ENCODE measurements at places on chromosomes 12 and 14. TPM values are rescaled to one million over a fixed set of nuclear protein-coding genes. Genes with fewer than 3 reads are reported as not detected.

DNA sequence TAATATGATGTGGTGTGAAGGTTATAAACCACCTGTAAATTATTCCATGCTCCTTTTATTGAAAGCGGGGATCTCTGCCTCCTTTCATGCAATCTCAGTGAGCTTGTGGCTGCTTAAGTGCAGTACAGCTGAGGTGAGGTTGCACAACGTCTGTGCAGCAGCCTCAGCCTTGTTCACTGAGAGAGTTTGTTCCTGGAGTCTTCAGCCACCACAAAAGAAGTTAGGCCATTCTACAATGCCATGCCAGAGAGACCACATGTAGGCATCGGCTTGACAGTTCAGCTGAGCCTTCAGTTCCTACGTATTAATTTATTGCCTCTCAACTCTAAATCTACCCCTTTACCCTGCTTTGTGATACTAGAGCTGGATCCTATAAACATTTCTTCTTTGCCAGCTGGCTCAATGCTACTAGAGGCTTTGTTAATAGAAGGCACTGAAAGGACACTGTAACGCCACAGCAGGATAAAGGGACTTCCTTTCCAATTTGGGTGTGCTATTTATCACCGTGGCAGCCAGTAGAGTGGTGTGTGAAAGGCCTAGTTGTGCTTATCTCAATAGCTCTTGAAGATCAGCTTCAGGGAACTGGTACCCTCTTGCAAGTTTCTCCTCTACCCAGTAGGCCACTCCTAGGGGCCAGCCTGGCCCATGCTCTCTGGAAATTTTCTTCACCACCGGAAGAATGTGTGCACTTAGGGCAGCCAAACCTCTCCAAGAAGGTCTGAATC, 337.7 kb downstream of the IPO8 start:
- DNase-seq = no peak

DNA sequence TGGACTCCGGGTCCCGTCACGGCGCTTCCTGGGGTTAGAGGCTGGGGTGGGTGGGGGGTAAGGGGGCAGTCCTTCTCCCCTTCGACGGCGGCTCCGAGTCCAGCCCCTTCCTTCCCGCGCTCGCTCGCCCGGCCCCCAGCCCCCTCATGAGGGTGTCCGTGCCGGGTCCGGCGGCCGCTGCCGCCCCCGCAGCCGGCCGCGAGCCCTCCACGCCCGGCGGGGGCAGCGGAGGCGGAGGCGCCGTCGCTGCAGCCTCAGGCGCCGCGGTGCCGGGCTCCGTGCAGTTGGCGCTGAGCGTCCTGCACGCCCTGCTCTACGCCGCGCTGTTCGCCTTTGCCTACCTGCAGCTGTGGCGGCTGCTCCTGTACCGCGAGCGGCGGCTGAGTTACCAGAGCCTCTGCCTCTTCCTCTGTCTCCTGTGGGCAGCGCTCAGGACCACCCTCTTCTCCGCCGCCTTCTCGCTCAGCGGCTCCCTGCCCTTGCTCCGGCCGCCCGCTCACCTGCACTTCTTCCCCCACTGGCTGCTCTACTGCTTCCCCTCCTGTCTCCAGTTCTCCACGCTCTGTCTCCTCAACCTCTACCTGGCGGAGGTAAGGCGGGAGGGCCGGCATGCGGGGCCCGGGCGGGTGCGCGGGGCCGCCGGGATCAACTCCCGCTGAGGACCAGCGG, 500 bp downstream of the GPR137C start:
- DNase-seq = peak; percentile 34

- no peak for DNase-seq
Measured at GRCh38 chr12:52847335-52848102, 1.3 kb downstream of the KRT78 start.

DNA sequence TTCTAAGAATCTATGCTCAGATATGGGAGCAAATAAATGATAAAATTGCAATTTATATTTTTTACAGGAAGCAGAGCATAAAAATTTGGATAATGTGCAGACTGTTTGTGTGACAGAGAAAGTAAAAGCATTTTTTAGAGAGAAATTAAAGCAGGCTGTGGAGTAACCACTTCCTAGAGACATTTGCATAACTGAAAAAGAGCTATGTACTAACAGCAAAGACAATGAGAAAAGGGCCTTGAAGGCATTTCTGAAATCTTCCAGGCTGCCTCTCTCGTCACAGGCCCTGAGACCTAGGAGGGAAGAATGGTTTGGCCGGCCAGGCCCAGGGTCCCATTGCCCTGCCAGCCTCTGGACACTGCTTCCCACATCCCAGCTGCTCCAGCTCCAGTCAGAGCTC, 247.2 kb downstream of the ALX1 start:
- DNase-seq = no peak

DNA sequence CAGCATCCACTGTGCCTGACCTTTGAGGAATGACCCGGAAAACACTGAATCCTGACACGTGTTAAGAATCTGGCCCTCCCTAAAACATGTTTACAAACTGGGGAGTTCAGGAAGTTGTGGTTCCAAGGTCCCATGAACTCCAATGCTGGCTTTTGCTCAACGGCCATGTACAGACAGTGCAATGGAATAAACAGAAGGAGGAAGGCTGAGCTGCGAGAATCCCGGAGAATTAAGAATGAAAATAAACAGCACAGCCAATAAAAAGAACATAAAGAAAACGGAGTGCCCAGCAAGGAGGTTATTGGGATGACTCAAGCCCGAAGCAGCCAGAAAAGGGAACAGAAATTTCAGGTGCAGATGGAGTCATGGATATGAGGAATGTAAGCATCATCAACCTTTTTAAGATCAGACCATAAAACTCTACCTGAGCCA, 32.3 kb downstream of the BCL11B start:
- no peak for DNase-seq

- no peak for DNase-seq
Measured at GRCh38 chr12:12586879-12587675, 24.4 kb upstream of the DUSP16 start.

- DNase-seq = peak; percentile 29
Measured at GRCh38 chr14:98633380-98633779, 638.6 kb downstream of the BCL11B start.

- DNase-seq = no peak
Measured at GRCh38 chr12:60148109-60148508, 552.3 kb downstream of the SLC16A7 start.

GRCh38 chr14:105100910-105101309, 35.7 kb upstream of the GPR132 start:
- no peak for DNase-seq

- DNase-seq = no peak
Measured at GRCh38 chr12:95218150-95219133, 835 bp downstream of the VEZT start.

GRCh38 chr12:70648831-70649230, 11.6 kb upstream of the PTPRB start:
- DNase-seq = no peak

SSTR1 gene
- polyA plus RNA-seq = 1.8 TPM

MSRB3 gene
- 24.8 TPM for polyA plus RNA-seq

CLEC4D gene
- polyA plus RNA-seq = 0.09 TPM

FIGNL2 gene
- polyA plus RNA-seq = 6.0 TPM

NR4A1 gene
- 43.3 TPM for polyA plus RNA-seq

TEAD4 gene
- 19.3 TPM for polyA plus RNA-seq

BCL11B gene
- 2.5 TPM for polyA plus RNA-seq

Data from renal cortex interstitium (tissue), 15 donors.